ENCODE measurements at places on chromosomes 1 and 21.

GRCh38 chr1:225483818-225484656, 56.2 kb upstream of the LBR start:
- DNase-seq = no peak

- DNase-seq = no peak
These were observed 936 bp downstream of the TP73 start for GRCh38 chr1:3653286-3653618.

GRCh38 chr21:37891972-37892371, 24.3 kb downstream of the KCNJ6 start:
- no peak for DNase-seq

DNA sequence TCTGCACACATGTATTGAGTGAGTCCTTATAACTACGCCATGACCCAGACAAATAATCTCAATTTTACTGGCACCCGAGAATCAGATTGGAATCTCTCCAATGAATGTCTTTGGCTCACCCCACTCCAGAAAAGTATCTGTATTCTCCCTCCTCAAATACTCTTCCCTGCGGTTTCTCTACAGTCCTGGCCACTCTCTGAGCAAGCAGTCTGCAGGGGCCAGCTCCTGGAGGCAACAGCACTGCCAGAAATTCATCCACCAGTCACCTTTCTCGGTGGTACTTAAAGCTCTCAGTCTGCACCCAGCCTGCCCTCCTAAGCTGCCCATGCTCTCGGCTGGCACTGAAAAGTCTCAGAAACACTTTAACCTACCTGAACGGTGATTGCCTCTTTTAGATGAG, 16.1 kb upstream of the LYST start:
- no peak for DNase-seq

GRCh38 chr21:28089599-28090441, 902.9 kb downstream of the LTN1 start:
- no peak for DNase-seq

DNA sequence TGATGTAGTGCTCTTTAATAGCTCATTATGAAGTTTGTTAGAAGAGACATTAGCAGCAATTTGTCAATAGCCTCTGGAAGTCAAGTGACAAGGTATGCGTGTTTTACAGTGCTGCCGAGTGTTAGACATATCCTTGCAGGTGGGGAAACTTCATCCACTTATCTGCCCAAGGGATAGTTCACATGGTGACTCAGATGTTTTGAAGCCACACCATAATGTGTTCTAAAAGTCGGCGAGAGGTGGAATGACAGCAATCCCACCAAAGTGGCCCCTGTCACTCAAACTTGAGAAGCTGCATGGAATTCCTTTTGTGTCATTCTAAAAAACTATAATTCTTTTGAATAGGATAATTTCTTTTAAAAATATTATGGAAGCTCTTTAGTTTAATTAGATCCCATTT, 98.1 kb downstream of the RUNX1 start:
- no peak for DNase-seq

DNA sequence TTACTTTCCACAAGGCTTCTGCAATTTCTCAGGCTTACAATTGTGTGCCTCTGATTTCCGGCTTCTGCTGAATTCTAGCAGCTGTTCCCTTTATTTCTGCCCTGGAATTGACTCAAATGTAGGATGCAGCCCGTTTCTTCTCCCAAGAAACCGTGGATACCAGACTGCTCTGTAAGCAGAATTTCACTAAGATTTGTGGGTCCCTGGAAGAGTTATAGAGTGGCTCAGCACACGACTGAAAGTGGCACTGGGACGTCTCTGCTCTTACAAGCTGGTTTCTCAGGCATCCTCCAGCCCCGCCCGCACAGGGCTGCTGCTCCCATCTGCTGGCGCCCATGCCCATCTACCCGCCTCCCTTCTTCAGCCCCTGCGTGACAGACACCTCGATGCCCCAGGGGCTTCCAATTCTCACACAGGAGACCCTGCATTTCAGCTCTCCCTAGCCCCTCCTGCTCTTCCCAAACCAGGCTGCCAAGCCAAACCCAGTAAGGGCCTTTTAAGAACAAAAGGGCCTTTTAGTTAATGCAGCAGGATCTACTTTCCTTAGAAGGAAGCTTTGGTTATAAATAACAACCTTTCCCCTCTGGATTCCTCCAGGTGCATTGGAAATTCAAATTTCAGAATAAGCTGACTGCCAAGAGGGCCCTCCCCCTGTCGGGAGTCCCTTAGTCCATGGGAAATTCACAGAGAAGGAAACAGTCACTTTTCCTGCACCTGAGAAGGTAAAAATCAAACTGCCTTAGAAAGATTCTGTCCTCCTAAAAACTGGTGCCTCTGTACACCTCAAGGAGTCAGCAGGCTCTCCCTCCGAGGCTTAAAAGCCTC, 45.4 kb upstream of the TENT5B start:
- DNase-seq = no peak

GRCh38 chr1:54173681-54174080, 20.9 kb upstream of the CDCP2 start:
- no peak for DNase-seq

DNA sequence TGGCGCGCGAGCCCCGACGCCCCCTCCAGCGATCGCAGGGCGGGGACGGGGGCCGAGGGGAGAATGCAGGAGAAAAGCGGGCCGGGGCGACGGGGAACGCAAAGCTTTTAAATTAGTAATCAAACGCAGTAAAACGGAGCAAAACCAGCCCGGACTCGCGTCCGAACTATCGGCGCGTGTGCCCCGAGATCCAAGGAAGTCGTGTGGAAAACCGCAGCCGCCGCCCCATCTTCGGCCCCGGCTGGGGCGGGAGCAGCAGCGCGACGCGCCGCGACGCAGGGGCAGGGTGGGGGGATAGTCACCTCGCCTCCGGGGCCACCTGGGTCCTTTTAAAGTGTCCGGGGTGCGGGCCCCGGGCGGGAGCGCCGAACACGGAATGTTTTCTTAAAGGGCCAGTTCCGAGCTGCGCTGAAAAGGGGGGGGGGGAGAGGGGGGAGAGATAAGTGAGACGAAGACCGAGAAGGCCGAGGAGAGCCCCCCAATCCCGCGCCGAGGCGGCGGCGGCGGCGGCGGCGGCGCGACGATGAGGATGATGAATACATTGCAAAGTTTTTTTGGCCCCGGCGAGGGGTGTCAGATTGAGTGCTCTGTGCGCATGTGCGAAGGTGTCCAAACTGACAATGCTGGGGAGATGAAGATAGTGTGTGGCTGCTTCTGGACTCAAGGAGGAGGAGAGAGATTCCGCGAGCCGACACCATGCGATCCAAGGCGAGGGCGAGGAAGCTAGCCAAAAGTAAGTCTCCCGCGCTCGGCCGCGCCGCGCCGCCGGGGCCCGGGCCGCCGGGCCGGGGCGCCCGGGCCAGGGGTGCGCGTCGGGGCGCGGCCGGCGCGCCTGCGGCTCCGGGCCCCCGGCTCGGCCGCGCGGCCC, at the start of gene PRDM16:
Gene PRDM16, plus strand, starts transcription at position 640 of the 868 bp plus-strand sequence. Its CDS starts 57 bp downstream, at position 697.
- DNase-seq = no peak

DNA sequence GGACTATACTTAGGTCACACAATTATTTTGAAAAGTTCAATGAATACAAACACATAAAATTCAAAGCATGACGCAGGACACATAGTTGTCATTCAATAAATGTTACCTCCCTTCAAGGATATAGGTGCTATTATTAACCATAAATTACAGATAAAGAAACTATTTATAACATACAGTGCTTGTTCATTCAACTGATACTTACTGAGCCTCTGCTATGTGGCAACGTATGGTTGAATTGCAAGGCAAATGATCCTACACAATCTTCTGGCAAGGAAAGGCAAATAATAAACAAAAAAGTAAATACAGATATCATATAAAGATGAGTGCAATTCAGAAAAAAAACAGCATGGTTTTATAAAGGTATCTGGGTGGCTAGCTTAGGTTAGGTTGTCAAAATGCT, 614.7 kb downstream of the LTN1 start:
- DNase-seq = no peak

DNA sequence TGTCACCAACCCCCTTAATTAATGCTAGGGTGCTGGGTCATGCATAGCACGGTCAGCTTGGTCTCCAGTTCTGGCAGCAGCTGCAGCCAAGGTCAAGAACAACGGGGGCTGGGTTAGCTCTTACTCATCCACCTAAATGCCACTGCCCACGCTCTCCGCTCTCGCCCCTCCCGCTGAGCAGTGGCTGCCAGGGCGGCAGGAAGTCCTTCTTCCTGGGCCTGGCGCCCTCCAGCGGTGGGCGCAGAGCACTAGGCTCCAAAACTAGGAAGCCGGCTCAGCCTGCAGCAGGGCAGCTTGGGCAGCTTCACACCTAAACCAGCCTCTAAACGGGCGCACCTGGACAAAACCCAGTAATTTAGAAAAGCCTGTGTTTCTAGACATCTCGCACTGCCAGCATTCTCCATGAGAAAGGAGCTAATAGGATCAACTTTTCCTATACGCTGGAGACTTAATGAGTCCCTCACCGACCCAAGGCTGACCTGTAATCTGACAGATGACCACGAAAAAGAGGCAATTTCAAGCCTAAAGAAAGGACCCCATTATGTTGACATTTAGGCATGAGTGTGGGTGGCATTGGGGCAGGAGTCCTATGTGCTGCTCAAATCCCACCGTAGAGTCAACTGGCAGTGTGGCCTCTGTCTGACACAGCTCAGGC, 78.4 kb upstream of the LRRN2 start:
- peak; percentile 42 for DNase-seq

DNA sequence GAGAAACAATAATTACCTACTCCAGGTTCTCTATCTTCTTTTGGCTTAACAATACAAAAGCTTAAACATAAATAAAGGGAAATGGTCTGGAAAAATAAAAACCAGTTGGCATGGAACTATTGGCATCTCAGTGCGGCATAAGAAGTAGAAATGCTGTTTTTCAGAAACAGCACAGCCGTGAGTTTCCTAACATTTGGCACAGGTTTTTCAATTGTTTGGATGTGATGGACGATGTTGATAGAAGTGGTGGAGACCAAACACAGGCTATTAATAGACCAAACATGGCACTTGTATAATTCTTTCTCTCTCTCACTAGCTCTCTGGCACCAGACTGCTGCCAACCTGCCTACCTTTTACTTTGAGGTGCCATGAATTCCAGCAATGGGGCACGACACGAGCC, 36.2 kb downstream of the KCNN3 start:
- DNase-seq = no peak

All from HL-60 (cell line).